ENCODE measurements at places on chromosomes 11 and 22. TPM values are rescaled to one million over a fixed set of nuclear protein-coding genes. Genes with fewer than 3 reads are reported as not detected.

- DNase-seq, result no peak
Measured at GRCh38 chr22:20604776-20605221, 97.4 kb downstream of the MED15 start.

GRCh38 chr11:41519696-41520095, 60.2 kb upstream of the LRRC4C start:
- no peak for DNase-seq

- no peak for DNase-seq
Measured at GRCh38 chr11:10331548-10332289, 26.8 kb downstream of the ADM start.

- DNase-seq, result no peak
Measured at GRCh38 chr22:48180631-48181030, 1418.2 kb downstream of the TBC1D22A start.

DNA sequence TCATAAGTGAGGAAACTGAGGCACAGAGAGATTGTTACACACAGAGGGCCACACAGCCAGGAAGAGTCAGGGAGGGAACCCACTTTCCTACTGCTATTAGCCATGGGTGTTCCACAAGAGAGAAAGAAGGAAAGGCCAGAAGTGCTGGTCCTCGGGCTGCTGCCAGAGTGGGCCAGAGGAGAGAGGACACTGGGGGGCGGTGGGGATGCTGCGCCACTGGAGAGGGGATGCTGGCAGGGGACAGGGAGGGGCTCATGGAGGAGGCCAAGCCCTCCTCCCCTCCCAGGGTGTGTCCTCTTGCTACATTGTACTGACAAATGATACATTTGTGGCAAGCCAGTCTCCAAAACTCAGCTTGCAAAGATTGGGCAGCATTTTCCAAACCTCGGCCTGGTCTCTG, 9.9 kb downstream of the IL10RA start:
- no peak for DNase-seq

- no peak for DNase-seq
Measured at GRCh38 chr11:116910378-116910777, 73.0 kb upstream of the APOA1 start.

DNA sequence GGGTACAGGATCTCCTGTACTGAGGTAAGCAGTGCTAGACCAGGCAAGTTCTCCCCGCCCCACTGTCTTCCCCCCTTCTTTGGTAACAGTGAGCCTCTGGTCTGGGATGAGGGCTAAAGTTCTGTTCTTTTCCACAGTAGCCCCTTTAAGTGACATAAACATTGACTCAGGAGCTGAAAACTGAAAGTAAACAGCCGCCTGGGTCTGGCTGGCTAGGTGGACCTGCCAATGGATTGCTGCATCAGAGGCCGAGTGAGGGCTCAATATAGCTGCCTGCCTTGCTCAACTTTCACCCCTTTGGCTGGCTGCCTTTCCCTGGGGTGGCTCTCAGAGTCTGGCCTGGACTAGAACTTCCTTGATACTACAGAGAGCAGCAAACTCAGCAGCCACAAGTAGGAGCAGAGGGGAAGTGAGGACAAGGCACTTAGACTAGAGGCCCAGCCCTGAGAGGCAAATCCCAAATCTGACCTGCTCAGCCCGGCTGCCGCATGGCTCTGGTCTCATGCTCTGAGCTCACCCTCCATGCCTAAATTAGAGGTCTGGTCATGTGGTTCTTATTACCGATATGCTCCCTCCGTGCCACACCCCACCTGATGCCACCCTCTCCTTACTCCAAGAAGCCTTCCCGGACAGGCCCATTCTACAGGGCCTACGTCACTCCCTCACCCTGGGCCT, 9.6 kb upstream of the UCP3 start:
- DNase-seq, result no peak

GRCh38 chr22:38051261-38051660, 5.9 kb upstream of the PICK1 start:
- DNase-seq, result no peak

MICALL1 gene
- total RNA-seq, result 18.4 TPM

OR51B2 gene
- total RNA-seq, result not detected

CCDC15 gene
- total RNA-seq, result 6.4 TPM
